Umbilical cord (tissue), 2 donors: ENCODE measurements at places on chromosomes 12 and 14. TPM values are rescaled to one million over a fixed set of nuclear protein-coding genes. Genes with fewer than 3 reads are reported as not detected.
A peak's percentile ranks its signal among the peaks of the same experiment; 100 is the strongest.

GRCh38 chr14:89701211-89702043, 253.1 kb downstream of the EFCAB11 start:
- DNase-seq, result peak; percentile 82

GRCh38 chr12:26195250-26195640, at the start of gene SSPN:
Gene SSPN (plus strand): TSS chr12:26195573. CDS start chr12:26195673, 100 bp downstream.
- DNase-seq, result peak; percentile 76

- DNase-seq, result no peak
These were observed 1117.6 kb upstream of the TMEM132C start for GRCh38 chr12:127149226-127149964.

DNA sequence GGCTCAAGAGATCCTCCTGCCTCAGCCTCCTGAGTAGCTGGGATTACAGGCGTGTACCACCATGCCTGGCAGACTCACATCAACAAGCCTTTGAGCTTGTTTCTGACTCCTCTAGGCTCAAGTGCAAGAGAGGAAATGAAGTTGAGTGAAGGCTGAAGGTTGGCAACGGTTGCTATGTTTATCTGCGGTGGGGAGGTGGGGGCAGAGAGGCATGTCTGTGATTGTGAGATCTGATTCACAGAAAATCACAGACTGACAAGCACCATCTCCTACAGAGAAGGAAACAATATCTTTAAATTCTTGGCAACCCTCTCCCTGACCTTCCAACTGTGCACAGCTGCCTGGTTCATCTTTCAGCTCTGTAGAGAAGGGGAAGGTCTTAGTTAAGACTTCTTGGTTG, 22.1 kb upstream of the NINJ2 start:
- DNase-seq, result peak; percentile 22

DNA sequence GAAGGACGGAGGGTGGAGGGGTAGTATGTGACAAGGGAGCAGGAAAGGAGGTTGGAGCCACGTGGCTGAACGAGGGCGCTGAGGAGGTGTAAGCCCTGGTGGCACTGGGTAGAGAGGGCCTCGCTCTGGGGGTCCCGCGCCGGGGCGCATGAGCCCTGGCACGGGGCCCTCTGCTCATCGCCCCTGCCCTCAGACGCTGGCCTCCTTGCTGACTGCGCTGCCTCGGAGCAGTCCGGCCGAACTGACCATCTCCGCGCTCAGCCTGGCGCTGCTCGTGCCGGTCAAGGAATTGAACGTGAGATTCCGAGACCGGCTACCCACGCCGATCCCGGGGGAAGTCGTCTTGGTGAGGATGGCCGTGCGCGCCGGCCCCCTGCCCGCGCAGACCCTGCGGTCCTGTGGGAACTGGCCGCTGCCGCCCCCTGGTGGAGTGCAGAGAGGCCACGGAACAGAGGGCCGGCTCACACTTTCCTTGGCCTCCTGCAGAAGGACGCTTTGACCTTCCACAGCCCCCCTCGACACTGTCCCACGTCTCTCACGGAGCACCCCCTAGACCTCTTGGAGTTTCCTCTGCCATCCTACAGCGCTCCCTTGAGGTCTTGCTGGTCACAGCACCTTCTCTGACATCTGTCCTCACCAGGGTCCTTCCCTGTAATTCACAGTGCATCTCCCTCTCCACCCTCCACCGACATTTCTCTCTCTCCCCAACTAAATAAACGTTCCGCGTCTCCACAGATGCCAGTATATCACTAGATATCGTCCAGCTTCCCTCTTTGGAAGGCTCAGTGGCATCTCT, 10.5 kb downstream of the ARHGEF25 start:
- peak; percentile 47 for DNase-seq

DNA sequence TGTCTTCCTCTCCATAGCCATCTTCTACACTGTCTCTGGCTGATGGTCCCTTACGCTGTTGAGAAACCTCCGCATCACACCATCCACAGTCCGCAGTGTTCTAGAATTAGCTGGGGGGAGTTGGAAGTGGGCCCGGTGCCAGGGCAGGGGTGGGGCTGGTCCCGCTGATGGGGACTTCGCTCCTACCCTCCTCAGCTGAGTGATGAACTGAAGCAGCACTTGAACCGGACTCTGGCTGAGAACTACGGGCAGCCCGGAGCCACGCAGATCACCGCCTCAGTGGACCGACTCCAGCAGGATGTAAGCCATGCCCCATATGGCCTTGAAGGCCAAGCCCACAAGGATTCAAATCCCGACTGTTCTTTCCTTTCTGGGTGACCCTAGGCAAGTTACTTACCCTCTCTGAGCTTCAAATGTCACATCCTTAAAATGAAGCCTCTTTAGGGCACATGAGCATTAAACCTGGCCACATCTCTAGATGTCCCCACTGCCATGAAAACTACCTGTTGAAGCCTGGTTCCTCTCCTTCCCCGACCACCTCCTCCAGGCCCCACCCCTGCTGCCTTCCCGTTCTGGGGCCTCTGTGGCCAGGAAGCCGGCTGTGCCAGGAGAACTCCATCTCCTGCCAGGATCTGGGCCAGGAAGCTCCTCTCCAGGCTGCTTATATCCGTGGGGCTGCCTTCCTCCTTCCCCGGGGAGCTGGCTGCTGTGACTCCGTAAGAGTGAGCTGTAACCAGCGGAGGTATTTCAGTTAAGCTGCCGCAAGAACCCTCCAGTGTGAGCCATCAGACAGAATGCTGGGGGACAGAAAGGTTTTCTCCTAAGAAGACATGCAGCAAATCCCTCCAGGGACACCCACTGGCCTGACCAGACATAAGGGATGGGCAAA, 53.1 kb downstream of the TSPAN11 start:
- no peak for DNase-seq

DNA sequence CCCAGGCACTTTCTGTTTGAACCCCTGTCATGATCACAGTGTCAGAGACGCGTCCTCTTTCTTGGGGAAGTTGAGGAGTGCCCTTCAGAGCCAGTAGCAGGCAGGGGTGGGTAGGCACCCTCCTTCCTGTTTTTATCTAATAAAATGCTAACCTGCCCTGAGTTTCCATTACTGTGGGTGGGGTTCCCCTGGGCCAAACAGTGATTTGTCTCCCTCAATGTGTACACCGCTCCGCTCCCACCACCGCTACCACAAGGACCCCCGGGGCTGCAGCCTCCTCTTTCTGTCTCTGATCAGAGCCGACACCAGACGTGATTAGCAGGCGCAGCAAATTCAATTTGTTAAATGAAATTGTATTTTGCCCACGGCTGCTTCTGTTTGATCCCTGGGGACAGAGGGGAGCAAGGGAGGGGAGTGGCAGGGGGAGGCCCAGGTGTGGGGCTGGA, 5.1 kb downstream of the SHMT2 start:
- DNase-seq, result no peak

- DNase-seq, result no peak
These were observed 173.5 kb downstream of the PLCZ1 start for GRCh38 chr12:18564306-18564705.

GRCh38 chr12:115636546-115636945, 640.9 kb downstream of the MED13L start:
- DNase-seq, result peak; percentile 63

The SRRM4 gene
- total RNA-seq, result 0.96 TPM

The GLIPR1L1 gene
- not detected for total RNA-seq

The WDHD1 gene
- total RNA-seq, result 8.2 TPM

The ZDHHC22 gene
- 0.24 TPM for total RNA-seq

The TDRD9 gene
- 0.96 TPM for total RNA-seq

The CCDC177 gene
- 0.72 TPM for total RNA-seq

The ZNF705A gene
- total RNA-seq, result 10.6 TPM

The MMP19 gene
- total RNA-seq, result 16.1 TPM

The MLH3 gene
- total RNA-seq, result 55.6 TPM

The KLHL42 gene
- 77.3 TPM for total RNA-seq
